Activated naive CD4-positive, alpha-beta T cell (primary cell): ENCODE measurements at places on chromosomes 7 and 10.

GRCh38 chr10:80660736-80661135, 123.0 kb downstream of the SH2D4B start:
- DNase-seq, result no peak

DNA sequence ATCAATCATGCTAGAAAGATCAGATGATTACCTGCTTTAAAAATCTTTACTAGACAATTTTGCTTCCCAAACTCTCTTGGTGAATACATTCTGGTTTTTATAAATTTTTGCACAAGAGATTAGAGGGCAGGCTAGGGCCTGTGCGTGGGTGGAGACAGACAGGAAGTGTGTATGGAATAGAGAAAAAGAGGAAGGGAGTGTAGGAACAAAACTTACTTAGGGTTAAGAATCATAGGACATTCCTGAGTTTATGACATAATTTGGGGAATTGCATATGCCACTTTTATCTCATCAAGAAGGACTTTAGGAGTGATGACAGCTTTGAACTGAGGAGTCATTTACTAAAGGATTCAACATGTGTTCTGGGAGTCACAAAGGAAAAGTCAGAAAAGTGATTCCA, 31.3 kb downstream of the LAMB1 start:
- no peak for DNase-seq

DNA sequence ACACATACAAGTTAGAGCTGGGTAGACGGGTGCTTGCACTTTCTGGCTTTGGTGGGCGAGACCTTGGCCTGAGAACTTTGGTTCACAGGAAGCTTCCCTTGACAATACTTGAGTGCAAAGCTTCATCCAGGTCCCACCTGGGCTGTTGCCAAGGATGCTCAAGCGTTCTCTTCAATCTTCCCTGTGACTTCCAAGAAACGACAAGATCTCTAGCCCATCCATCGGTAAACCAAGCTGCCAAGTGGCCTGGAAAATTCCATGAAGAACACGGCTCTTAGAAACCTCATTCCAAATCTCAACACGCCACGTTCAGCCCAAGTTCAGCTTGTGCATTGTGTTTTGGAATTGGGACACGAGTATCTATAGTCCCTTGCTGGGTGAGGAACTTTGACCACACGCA, 84.7 kb downstream of the CHST15 start:
- no peak for DNase-seq

DNA sequence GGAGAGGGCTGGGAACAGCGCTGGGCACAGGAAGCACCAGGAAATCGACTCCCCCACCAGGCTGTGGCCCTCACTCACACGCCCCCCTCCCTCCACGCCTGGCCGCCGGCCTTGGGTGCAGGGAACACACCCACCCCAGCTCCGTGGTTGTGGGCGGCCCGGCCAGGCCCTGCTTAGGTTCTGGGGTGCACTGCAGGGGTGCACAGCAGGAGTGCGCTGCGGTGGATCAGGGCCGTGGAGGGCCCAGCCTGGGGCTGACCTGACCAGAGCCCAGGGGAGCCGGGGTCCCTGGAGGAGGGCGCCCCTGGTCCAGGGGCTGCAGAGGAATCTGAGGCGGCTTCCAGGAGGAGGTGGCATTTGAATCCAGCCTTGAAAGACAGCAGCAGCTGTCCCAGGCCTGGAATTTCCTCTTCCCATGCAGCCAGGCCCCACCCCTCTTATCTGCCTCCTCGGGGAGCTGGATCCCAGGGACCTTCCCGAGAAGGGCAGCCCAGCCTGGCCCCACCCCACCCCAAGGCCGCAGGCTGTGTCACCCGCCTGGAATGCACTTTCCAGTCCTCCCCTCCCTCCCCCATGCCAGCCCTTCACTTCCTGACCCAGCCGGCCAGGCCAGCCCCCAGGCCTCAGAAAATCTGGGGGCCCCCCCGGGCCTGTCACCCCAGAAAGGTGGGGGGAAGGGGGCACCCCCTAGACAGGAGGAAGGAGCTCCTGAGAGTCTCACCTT, 18.4 kb upstream of the PDGFA start:
- DNase-seq, result no peak

GRCh38 chr7:96120445-96121225, 201.3 kb downstream of the SLC25A13 start:
- no peak for DNase-seq

DNA sequence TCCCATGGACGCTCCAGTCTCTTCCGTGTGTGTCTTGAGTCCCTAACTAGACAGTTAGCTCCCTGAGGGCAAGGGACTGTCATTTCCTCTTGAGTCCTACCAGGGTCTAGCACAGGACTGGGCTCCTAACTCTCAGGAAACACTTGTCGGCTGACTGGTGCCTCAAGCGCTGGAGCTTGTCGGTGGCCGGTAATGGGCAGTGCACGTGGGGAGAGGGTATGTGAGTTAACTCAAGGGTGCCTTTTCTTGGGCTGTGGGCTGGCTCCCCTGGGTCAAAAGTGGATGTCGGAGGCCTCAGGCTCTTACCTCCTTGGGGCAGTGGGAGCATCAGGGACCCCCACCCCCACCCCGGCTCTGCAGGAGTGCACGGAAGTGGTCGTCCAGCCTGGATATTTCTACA, 32.9 kb downstream of the ZNF775 start:
- no peak for DNase-seq

DNA sequence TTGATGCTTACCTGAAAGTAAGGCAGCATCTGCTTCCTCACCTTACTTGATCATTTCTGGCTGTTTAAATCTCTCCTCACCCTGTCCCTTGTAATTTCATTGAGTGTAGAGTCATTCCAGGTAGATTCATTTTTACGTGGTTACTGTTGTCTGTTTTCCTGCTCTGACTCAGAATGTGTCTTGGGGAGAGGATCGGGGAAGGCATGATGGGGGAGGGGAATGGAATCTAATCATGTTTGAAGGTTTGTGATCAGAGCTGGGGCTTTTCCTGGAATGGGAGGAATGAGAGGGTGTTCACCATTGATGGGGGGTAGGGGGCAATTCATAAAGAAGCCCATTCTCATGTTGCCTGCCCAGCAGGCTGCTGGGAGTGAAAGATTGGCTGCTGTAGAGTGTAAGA, 18.7 kb downstream of the SEC24C start:
- DNase-seq, result no peak
